ENCODE measurements at places on chromosomes 3 and 15.

DNA sequence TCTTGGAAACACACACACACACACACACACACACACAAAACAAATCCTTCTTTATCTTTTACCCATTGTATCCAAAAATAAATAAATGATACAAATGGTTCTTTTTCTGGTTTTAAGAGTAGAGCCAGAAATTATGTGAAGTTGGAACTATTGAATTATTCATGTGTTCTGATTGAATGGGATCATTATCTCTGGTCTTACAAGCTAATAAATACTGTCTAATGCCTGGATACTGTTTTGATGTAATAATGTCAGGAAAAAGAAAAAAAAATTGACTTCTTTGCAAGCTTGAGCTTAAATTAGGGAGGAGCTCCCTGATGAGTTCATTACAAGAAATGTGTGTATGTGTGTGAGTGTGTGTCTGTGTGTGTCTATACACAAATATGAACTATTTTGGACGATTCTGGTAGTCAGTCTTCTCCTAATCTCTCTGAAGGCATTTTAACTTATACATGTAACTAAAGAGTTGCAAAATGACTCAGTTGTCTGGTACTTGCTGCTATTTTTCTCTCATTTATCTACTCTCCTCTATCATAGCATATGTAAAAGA lies 507.2 kb upstream of the AGTR1 start:
- DNase-seq, result peak; percentile 23

GRCh38 chr3:4517093-4517492 lies 23.9 kb downstream of the ITPR1 start:
- DNase-seq, result no peak

- DNase-seq, result peak; percentile 86
These were observed 8.3 kb downstream of the PLD1 start for GRCh38 chr3:171801738-171802589.

- DNase-seq, result no peak
These were observed 192.0 kb downstream of the GHSR start for GRCh38 chr3:172256101-172256734.

- peak; percentile 24 for DNase-seq
These were observed 13.9 kb downstream of the UPK1B start for GRCh38 chr3:119187266-119187665.

GRCh38 chr3:108953700-108954099 lies at the start of gene GUCA1C:
Gene GUCA1C (minus strand): TSS chr3:108953879. CDS start chr3:108953762, 117 bp downstream.
- DNase-seq, result no peak

GRCh38 chr3:51550080-51550819 lies 11.7 kb downstream of the RAD54L2 start:
- DNase-seq, result no peak

DNA sequence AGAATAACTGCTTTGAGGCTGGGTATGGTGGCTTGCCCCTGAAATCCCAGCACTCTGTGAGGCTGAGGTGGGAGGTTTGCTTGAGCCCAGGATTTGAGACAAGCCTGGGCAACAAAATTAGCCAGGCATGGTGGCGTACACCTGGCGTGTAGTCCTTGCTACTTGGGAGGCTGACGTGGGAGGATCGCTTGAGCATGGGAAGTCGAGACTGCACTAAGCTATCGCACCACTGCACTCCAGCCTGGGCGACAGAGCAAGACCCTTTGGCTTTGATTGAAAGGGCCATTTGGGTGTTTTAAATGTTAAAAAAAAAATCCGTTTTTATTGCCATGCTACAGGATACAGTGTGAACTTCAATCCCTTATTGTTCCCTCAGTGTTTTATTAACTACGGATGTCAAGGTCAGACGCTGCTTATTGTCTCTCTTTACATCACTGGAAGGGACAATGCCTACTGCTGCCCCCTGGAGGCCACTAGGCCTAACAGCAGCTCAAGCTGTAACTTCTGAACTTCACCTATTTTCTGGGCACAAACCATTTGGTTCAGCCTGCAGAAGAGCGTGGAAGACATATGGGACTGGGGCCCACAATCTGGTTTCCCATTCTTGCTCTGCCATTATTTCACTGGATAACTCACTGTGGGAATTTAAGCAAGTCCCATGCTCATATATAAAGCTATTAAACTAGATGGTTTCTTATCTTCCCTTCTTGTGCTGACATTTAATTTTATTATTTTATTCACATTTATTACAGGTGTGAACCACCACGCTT lies 15.3 kb upstream of the IREB2 start:
- DNase-seq, result peak; percentile 56

- DNase-seq, result peak; percentile 42
These were observed 38.2 kb upstream of the GOLGA8B start for GRCh38 chr15:34621675-34622074.

DNA sequence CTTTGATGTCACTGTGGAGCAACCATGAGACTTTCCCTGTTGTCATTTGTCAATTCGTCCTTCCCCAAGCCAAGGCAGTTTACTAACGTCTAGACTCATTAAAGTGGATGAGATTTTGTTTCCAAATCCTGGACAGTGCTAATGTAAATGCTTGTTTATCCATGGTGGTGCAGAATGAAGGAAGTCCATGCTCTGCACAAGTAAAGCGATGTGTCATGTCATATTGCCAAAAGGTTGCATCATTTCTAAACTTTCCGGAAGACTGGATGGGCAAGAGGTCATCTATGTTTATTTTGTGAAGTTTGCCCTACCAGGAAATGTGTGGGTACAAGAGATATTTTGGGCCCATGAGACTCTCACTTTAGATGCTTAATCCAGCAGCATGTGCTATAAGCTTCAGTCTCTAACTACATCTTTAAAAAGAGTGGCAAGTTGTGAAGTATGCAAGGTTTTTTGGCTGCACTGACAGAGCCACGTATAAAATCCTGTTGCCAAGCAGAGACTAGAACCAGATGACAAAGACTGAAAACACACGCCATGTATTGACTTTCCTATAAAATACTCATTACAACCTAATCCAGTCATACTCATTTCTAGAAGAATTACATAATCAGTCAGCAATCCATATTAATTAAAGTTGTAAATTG lies 72.1 kb upstream of the FNDC3B start:
- peak; percentile 94 for DNase-seq

DNA sequence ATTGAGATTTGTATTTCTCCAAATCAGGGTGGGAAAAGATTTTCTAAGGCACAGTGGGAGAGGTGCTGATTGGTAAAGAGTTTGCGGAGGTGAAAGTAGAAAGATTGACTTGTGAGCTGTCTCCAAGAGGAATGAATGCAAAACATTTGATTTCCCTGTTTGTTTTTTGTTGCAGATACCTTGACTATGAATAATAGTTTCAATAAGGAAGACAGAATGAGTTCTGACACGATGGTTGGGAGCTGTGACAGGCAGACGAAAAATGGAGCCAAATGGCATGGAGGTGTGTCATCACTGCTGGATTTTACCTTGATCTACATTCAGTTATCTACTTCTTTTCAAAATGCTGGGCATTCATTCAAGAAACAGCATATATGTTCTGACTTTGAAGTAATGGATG lies 145.1 kb downstream of the NFKBIZ start:
- no peak for DNase-seq

GRCh38 chr3:134068429-134068828 lies 38.7 kb upstream of the SLCO2A1 start:
- DNase-seq, result no peak

GRCh38 chr3:116211901-116212300 lies 233.4 kb downstream of the LSAMP start:
- DNase-seq, result no peak

DNA sequence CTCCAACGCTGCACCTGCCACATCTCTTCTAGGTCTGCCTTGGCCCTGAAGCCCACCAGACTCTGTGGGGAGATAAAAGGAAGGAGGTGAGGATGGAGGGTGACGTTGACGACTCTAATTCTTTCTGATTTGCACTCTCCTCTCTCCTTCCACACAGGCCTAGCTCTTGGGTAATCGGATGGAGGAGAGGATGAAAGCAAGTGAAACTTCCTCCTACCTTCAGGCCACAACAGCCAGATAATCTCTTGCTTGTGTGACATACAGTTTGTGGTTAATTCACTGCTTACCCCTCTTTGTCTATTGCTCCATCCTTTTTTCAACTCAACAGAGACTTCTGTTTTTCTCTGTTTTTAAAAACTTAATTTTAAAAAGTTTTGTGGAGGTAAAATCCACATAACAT lies 208.1 kb downstream of the SV2B start:
- no peak for DNase-seq

- no peak for DNase-seq
These were observed 523.8 kb downstream of the SOX2 start for GRCh38 chr3:182235504-182235903.

- peak; percentile 13 for DNase-seq
These were observed 124.6 kb upstream of the GBE1 start for GRCh38 chr3:81886081-81886480.

DNA sequence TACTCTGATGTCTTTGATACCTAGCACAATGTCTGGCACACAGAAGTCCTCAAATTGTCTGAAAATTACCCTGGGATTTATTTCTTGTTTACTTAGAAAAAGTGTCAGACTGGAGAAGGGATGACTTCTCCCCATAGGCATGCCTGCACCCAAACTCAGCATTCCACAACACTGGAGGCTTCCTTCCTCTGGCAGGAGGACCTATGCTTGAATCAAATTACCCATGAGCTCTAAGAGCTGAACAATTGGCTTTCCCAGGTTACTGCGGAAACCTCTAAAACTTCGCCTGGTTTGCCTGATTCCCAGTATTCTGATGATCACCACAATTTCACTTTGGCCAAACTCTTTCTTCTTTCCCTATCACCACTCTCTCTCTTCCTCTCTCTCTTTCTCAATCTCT lies 217.4 kb downstream of the DIPK2A start:
- DNase-seq, result peak; percentile 67

- DNase-seq, result peak; percentile 52
These were observed 60.6 kb downstream of the ZNF280D start for GRCh38 chr15:56672721-56673120.

DNA sequence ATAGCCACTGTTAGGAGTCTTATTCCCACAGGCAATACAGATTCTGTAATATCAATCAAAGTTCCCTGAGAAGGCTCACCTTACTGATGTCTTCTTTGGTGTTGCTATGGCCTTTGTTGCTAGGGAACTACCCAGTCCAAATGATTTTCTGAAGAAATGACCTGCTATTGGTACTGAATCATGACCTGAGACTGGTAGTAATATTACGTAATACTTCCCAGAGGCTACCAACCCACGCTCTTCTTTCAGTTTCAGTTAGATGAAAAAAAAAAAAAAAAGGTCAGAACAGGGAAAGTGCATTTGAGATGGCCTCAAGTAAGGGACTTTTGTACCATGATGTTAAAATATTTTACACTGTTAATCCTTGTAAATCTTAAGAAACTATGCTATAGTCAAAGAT lies 1092.5 kb upstream of the EPHA6 start:
- no peak for DNase-seq

- peak; percentile 47 for DNase-seq
These were observed 409.8 kb downstream of the ROBO2 start for GRCh38 chr3:77449459-77450350.

DNA sequence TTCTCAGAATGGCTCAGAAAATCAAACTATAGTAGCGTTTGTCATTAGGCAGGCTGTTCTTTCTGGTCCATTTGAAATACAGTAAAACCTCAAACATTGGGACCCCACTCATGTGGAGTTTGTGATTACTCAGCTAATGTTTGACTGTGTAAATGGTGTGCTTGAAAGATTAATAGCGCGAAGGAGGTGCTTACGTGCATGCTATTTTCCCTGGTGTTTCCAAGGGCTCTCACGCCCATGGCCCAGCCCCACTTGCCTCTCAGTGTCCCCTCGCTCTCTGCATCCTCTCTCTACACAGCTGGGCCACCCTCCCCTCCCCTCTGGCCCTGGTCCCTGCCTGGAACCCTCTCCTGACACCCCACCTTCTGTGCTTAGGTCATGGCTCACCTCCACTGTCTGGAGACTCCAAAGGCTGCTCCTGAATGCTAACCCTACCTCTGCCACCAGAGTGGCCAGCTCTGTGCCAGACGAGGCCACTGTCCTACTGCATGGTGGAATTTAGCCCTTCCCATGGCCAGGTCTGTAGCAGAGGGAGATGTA lies 194.2 kb downstream of the PLCL2 start:
- no peak for DNase-seq

- DNase-seq, result no peak
These were observed 79.1 kb downstream of the SLC25A26 start for GRCh38 chr3:66299891-66300290.

GRCh38 chr15:89030311-89030710 lies 57.9 kb upstream of the ABHD2 start:
- no peak for DNase-seq

DNA sequence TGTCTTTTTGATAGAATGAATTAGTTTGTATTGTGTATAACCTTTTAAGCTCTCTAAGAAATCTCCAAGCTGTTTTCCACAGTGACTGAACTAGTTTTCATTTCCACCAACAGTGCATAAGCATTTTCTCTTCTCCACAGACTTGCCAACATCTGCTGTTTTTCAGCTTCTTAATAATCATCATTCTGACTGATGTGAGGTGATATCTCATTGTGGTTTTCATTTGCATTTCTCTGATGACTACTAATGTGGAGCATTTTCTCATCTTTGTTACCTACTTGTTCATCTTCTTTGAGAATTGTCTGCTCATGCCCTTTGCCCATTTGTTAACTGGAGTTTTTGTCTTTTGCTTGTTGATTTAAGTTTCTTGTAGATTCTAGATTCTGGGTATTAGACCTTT lies 777.5 kb downstream of the OTOL1 start:
- DNase-seq, result no peak

DNA sequence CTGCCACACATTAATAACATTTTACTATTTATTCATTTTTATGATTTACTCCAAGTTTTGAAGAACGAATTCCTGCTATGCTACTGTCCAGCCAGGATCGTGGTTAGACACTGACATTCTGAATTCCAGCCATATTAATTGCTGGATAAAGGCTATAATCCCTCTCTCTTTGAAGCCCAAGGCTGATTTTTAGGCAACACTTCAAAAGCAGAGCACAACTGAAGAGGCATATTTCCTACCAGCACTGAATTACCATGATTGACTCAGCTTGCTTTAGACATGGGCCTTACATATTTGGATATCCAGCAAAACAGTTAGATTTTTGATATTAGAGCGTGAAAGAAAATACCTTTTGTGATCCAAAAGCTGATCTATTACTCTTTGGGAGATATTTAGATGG lies 205.0 kb downstream of the ZIC1 start:
- peak; percentile 38 for DNase-seq

GRCh38 chr3:173993299-173993698 lies 595.8 kb downstream of the NLGN1 start:
- peak; percentile 63 for DNase-seq

GRCh38 chr3:43364494-43364893 lies 78.2 kb downstream of the SNRK start:
- DNase-seq, result no peak

- peak; percentile 85 for DNase-seq
These were observed 113.3 kb downstream of the SMAD6 start for GRCh38 chr15:66815318-66815717.

Measured in fibroblast of skin of scalp (primary cell).